ENCODE measurements at places on chromosomes 3 and 15.

GRCh38 chr3:85313380-85313779, 354.6 kb downstream of the CADM2 start:
- no peak for DNase-seq

- no peak for DNase-seq
These were observed 858 bp upstream of the SACM1L start for GRCh38 chr3:45688194-45688881.

DNA sequence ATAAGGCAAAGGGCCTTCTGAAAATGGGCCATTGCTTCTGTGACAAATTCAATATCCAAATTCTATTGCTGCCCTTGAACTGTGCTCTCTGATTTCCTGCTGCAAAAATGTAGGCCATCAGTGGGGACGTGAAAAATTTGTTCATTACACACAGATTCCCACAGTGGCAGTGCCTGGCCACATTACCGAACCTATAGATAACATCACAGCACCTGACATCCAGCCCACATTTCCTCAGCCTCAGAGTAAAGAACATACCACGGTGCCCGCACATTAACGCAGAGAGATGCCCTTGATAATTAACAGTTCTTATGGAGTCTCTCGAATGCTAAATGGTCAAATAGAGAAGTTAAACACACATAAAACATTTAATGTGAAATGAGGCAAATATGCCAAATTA, 931.6 kb upstream of the CFAP20DC start:
- DNase-seq: peak; percentile 18

DNA sequence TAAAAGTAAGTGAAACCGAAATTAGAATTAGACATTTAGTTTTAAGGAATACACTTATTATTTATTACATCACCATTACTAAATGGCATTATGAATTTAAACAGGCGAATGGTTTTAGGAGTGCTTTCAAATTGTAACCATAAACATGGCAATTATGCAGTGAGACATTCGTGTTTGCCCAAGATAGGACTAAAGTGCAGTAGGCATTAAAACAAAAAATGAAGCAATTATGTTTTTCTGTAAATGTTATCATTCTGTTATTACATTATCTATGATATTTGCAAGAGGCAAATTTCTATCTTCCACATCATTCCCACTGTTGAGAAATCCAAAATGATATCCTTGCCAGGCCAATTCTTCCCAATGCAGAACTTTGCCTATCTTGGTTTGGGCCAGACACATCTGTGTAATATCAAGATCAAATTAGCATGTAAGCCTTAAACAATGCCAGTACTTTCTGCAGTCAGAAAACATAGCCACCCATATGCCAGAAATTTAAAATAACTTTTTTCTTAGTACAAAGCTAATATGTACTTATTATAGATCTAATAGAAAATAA, 156.9 kb downstream of the ATP8B4 start:
- no peak for DNase-seq

GRCh38 chr3:72633534-72633933, 214.7 kb downstream of the SHQ1 start:
- no peak for DNase-seq

GRCh38 chr3:151446002-151446340, 14.9 kb downstream of the IGSF10 start:
- no peak for DNase-seq
